ENCODE measurements at places on chromosomes 5 and 9.

- DNase-seq = no peak
Measured at GRCh38 chr5:117691081-117691870, 1116.7 kb upstream of the SEMA6A start.

- peak; percentile 24 for DNase-seq
Measured at GRCh38 chr9:105245029-105245890, 809 bp downstream of the SLC44A1 start.

GRCh38 chr5:143174714-143175398 is 228.6 kb downstream of the NR3C1 start:
- DNase-seq = no peak

DNA sequence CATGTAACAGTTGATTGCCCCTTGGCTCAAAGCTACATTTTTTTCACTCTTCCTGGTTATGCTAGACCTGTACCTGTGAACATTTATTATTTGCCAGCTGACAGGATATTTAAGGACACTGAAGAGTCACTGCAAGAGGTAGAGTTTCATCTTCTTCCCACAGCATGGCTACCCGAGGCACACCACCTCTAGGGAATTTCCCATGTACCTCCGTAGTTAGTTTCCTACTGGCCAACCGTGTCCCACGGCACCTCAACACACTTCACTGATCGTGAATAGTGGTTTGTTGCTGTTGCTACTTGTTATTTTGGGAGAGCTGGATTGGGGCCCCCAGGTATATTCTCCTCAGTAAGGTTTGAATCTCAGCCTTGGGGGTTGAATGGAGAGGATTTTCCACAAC is 648.6 kb downstream of the SEMA5A start:
- DNase-seq = no peak

- DNase-seq = no peak
Measured at GRCh38 chr9:70093095-70093494, 49.4 kb downstream of the MAMDC2 start.

- no peak for DNase-seq
Measured at GRCh38 chr9:90175257-90175656, 467.4 kb downstream of the DIRAS2 start.

DNA sequence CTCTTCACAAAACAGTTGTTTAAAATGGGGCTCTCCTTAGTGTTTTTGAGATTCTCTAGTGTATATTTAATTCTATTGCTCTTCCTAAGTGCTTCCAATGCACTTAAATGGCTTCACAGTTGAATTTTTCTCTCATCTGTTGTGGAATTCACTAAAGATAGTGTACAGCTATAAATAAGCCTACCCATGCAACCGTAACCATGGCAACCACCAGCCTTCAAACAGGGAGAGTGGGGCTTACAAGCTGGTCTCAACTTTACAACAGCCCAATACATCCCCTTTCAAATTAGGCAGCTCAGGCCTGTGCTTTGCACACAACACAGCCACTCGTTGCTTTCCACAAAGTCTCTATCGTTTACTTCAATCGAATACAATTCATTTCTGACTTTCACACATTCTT is 144.0 kb upstream of the PLPPR1 start:
- no peak for DNase-seq

GRCh38 chr5:14408969-14409586 is 172.5 kb upstream of the OTULINL start:
- DNase-seq = no peak

DNA sequence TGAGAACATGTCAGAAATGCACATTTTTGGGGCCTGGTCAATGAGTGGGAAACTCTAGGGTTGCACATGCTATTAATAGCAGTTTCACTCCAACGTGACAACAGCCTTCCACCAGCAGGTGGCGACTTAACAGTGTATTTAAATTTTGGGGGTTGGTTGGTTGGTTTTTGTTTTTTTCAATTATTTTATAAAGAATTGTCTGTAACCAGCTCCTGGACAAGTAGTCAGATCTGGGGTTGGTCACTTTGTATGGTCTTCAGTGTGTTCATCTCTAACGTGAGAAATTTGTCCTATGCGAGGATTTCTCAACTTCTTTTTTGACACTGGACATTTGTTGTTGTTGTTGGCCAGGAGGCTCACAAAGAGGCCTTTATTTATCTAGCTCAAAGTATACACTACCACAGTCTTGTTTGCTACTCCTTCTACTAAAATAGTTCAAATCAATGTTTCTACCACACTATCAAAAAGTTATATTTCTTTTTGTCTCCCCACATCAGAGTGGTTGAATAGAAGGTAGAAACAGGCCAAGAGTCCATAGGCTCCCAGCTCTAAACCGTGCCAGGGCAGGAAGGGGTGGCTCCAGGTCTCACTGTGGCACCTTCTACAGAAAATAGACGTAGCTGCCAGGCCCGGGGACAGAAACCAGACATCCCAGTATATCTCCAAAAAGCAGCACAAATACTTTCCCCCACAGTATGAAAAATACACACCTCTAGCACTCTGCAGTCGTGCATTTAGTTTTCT is 110.4 kb downstream of the TRPM6 start:
- DNase-seq = peak; percentile 68

DNA sequence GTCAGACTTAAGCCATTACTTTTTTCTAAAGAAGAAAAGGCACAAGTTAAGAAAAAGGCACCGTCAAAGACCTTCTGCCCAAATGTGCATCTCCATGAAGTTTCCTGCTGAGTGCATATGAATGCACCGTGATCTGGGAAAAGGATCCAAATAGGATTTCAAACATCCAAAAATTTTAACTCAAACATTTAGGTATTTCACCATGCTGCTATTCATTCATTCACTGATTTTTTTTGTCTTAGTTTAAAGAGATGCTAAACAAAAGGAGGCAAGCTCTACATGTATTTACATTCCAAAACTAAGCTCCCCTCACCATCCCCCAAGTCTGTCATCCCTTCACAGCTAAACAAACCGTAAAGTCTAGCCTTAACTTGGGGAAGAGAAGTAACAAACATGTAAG is 291.9 kb downstream of the ARL15 start:
- DNase-seq = no peak

DNA sequence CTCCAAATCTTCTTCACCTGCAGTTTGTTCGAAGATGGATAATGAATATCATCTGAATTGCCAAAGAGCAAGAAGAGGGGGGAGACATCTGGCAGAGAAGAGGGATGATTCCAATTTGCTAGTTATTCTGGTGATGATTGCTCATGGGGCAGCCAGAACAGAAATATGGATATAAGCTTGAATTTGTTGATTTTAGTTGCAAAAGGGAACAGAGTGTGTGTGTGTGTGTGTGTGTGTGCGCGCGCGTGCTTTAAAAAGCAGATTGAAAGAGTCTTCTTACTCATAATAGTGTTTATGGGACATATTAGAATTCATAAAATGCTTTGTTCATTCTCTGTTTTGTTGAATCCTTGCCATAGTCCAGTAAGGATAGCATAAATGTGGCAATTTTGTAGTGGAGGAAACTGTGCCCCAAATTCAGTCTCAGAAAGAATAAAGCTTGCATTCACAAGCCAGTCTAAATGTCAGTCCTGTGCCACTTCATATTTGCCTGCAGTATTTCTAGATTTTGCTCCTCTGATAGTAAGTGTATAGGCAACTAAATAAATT is 436.3 kb upstream of the KLF4 start:
- no peak for DNase-seq

GRCh38 chr5:97591781-97592180 is 408.7 kb upstream of the RIOK2 start:
- DNase-seq = no peak

DNA sequence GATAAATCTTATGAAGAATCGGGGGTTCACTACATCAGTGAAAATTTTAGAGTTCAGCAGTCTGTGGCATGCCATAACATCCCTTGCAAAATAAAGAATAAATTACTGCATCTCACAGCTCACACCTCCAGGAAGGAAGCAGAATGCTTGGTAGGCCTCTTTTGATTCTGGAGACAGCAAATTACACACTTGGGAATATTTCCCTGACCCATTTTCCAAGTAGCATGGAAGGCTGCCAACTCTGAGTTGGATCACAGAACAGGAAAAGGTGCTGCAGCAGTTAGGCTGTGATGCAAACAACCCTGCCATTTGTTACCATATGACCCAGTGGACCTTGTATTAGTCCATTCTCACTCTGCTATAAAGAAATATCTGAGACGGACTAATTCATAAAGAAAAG is 293.5 kb downstream of the ASTN2 start:
- no peak for DNase-seq

GRCh38 chr5:155575861-155576260 is 562.3 kb downstream of the KIF4B start:
- no peak for DNase-seq

DNA sequence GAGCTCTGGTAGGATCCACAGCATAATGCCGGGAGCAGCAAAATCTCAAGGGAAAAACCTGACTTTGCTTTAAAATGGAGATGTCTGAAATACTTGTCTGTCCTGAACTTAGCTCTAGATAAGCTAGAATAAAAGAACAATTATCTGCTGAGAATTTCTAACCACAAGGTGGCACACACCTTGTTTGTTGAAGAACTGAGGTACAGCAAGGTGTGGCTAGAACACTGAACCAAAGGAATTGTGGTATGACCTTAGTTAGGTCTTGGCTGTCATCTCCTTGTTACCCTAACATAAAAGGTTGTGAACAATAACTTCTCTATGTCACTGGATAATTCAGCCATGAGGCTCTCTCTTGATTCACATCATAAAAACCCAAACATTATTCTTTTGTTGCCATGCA is 72.3 kb upstream of the ANXA1 start:
- no peak for DNase-seq

GRCh38 chr5:153629027-153629895 is 138.8 kb downstream of the GRIA1 start:
- DNase-seq = no peak

DNA sequence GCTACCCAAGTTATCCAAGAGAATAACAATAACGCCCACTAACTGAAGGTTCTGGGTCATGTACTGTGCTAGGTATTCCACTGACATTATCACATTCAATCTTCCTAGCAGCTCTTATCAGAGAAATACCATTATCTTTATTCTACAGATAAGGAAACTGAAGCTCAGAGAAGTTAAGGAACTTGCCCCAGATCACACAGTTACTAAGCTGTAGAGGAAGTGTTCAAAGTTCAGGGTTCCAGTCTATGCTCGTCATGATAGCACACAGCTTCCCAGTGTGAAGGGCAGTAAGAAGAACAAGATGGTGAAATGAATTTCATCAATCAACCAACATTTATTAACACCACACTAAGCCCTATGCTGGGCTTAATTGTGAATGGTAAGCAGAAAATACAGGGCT is 29.6 kb downstream of the ELOVL7 start:
- no peak for DNase-seq

DNA sequence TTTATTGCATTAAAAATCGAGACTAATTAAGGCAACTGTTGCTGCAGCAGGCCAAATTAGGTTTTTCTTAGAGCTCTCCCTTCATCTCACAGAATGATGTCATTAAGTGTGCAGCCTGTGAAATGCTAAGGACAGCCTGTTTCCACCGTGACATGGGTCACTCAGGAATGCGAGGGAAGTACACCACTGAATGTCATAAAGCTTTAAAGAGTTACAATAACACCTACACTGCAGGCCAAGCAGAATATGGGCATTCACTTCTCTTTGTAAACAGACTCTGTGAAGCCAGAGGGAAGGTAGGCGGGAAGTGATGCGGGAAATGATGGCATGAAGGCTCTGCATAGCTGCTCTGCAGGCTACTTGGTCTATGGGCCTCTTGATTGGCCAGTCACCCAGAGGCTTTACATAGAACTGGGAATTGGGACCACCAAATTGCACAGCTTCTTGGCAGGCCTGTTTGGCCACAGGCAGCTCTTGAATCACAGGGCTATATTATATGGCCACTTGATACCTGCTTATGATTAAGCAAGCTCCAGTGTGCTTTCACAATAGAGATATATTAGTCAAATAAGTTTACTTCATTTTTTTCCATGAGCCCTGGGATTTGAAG is 28.4 kb upstream of the AOPEP start:
- no peak for DNase-seq

DNA sequence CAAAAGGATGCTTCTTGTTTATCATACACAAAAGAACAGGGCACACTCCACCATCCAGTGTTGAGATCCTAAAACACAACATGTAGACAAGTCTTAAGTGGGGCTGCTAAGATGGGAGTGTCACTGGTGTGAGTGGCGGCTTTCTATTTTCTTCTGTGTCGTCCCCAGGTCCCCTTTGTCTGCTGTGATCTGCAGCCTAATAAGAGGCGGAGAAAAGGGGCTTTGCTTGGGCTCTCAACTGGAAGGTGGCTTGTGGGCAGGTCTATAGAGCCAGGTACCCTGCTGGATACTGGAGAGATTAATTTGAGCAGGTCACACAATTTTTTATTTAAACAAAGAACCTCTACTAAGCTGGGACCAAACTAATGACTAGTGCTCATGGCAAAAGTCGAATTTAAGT is 126.1 kb upstream of the SAP30L start:
- DNase-seq = no peak

DNA sequence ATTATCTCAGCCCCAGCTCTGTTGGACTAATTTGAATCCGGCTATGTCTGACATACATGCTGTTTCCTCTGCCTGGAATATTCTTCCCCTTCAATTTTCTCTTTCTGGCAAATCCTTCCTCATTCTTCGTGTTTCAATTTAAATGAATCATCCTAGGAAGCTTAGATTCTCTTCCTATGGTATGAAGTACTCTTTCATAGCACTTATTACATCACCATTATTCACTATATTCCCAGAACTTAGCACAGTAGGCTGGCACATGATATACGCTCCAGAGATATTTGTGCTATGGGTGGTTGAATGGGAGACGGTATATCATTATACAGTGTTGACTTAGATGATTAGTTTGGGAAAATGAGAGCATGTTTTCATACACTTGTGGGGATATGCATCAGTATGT is 91.0 kb upstream of the JAK2 start:
- no peak for DNase-seq

DNA sequence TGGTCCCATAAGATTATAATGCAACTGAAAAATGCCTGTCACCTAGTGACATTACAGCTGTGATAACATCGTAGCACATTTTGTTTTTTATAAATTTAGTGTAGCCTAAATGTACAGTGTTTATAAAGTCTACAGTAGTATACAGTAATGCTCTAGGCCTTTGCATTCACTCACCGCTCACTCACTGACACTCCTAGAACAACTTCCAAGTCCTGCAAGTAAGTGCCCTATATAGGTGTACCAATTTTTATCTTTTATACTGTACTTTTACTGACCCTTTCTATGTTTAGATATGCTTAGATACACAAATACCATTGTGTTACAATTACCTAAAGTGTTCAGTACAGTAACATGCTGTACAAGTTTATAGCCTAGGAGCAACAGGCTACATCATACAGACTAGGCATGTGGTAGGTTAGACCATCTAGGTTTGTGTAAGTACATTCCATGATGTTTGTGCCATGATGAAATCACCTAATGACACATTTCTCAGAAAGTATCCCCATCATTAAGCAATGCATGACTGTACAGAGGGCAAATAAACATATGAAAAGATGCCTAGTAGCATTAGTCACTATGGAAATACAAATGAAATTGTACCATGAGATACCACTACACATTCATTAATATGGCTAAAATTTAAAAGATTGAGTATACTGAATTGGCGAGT is 127.6 kb downstream of the TRPM6 start:
- no peak for DNase-seq

GRCh38 chr5:14263113-14263512 is 120.0 kb downstream of the TRIO start:
- no peak for DNase-seq

- DNase-seq = no peak
Measured at GRCh38 chr5:82330530-82331270, 52.5 kb upstream of the RPS23 start.

GRCh38 chr5:141958113-141958512 is at the start of gene PCDH12:
Gene PCDH12 (minus strand): TSS chr5:141958202. CDS start chr5:141957851, 351 bp downstream.
- no peak for DNase-seq

GRCh38 chr5:147957901-147958300 is 51.6 kb upstream of the C5orf46 start:
- no peak for DNase-seq
